Right hindlimb (tissue), 1 donor: ENCODE measurements at places on chromosomes 5 and 9.

- no peak for DNase-seq
Observed at GRCh38 chr5:118303296-118303695, 685.1 kb downstream of the DTWD2 start.

GRCh38 chr5:69444127-69444754, 29.3 kb downstream of the MARVELD2 start:
- no peak for DNase-seq

DNA sequence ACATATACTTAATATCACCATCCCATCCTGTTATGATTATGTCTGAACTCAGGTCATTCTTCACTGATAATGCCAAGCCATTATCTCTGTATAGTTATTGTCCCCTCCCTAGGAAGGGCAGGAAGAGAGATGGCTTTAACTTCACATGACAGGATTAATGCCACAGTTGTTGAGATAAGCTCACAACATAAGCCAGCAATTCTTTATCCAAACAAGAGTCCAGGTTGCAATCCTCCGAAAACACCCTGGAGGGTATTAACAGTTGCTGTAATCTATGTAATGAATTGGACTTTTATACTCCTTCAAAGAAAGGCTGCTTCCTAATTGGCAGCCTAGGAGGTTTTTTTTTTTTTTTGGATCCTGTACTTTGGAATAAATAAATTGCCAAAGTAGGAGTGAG, 779.4 kb downstream of the SEMA5A start:
- DNase-seq, result no peak

- DNase-seq, result no peak
Observed at GRCh38 chr9:123069010-123069481, 35.6 kb downstream of the GPR21 start.

DNA sequence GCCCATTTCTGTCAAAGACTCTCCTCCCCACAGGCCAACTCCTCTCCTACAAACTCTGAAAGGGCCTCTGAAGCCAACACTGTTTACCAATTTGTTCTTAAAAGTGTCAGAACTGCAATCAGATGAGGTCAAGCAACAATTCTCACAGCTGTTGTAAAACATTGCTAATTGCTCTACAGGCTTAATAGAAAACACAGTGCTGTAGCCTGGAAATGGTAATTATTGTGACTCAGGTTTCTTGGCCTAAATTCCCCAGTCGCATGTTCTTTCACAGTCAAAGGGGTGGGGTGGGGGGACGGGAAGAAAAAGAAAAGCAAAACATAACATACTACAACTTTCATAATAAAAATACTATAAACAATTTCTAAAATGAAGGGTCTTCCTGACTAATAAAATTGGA, 343.2 kb downstream of the DMAC1 start:
- no peak for DNase-seq

DNA sequence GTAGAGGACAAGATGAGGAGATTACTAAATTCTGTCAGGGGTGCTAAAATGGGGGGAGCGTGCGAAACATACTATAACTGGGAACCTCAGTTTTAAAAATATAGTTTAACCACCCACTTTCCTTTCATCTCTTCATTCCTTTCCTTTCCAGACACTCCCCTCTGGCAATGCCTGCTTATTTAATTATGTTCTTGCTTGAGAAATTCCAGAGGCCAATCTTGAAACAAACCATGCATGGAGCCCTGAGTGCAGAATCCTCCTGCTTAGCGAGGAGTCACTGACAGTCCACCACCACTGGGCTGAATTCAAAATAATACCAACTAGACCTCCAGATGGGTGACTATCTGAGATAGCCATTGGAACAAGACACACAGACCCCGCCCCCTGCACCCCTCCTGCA, 29.7 kb upstream of the C9orf72 start:
- DNase-seq, result no peak

DNA sequence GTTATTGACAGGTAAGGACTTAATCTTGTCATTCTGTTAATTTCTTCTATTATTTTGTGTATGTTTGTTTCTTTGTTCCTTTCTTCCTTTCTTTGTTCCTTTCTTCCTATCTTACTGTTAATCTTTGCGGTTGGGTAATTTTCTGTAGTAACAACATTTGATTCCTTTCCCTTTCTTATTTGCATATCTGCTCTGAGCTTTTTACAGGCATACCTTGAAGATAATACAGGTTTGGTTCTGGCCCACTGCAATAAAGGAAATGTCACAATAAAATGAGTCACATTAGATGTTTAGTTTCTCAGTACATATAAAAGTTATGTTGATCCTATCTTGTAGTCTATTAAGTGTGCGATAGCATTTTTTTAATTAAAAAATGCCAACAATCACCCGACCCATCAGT, 440.7 kb downstream of the NFIB start:
- no peak for DNase-seq

GRCh38 chr5:27814983-27815382, 776.6 kb upstream of the CDH9 start:
- DNase-seq, result no peak

- DNase-seq, result no peak
Observed at GRCh38 chr5:50717651-50718050, 51.2 kb downstream of the PARP8 start.

DNA sequence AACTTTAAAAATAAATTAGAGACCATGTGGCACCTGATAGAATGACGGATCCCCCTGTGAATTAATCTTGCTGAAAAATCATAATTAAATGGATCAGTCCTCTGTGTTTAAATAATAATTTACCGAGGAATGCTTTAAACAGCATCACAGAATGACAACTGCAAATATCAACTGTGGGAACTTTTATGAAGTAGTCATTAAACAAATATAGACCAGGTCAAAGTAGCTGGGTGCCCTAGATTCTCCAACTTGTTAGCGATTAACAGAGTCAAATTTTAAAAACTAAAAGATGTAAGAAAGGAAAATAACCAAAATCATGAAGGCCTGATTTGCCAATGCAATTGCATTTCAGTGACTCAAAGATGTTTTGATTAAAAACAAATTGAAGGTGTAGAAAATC, 933.4 kb downstream of the PTPRD start:
- DNase-seq, result no peak

GRCh38 chr9:125949703-125950460, 202.7 kb downstream of the PBX3 start:
- DNase-seq, result no peak

DNA sequence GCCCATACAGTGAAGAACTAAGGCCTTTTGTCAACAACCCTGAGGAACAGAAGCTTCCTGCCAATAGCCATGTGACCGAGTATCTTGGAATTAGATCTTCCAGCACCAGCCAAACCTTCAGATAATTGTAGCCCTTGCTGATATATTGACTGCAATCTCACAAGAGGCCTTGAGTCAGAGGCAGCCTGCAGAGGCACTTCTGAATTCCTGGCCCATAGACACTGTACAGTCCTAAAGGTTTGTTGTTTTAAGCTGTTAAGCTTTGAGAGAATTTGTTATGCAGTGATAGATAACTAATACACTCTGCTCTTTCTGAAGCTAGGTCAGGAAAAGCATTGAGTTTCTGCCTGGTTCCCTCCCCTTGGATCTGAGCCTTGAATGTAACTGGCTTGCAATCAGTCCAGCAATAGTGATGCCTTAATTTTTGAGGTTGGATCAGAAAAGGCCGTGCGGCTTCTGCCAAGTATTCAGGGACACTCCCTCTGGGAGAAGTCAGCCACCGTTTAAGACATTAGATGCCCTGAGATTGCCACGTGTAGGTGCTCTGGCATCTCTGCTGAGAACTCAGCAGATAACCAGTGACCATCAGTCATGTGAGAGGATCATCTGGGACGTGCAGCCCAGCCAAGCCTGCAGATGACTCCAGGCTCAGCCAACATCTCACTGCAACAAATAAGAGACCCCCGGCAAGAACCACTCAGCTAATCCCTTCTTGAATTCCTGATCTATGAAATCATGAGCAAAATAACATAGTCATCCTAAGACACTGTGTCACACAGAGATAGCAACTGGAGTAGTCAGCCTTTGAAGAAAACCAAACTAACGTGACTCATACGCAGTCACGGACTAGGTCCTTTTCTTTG, 126.8 kb upstream of the STC2 start:
- peak; percentile 67 for DNase-seq

DNA sequence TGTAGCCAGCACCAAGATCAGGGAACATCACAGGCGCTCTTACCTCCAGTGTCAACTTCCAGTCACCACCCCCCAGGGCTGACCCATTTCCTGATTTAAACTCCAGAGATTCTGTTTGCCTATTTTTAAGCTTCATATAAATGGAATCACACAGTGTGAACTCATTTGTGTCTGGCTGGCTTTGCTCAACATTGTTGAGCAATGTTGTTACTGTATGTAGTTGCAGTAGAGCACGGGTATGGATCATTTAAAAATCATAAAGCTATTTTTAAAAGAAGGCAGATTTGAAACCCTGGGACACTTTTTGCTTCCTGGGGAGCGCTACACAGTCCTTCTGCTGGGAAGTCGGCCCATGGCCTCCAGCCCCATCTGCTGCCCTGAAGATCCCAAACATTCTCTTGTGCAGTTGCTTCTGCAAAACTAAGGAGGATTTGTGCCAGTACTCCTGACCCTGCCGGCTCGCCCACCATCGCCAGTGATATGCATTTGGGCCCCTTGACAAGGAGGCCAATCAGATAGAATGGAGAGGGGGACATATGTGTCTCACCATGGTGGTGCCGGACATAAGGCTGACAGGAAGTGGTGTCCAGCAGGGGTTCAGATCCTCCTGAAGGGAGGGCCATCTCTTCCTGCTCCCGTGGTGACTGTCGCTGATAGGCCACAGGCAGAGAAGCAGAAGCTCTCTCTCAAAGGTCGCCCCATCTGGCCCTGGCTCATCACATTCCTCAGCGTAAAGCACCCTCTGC, 13.3 kb downstream of the DCANP1 start:
- peak; percentile 49 for DNase-seq

DNA sequence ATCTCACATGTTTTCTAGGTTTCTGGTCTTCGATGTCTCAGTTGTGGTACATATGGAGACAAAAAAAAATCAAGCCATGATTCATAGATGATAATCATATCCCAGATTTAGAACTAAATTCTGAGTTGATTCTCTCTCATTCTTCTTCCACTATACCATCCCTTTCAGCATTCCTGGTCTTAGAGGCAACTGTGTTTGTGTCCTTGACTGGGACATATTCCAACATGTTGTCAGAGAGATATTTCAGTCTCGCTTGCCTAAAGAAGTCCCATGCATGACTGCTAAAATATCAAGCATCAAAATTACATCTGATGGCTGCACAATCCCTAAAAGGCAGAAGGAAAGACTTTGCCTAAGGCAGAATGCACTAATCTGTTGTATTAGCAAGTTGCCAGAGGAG, 236.6 kb downstream of the PSAT1 start:
- no peak for DNase-seq

GRCh38 chr5:78899922-78900362, 85.2 kb downstream of the ARSB start:
- no peak for DNase-seq

GRCh38 chr5:134503937-134504437, 21.5 kb upstream of the JADE2 start:
- no peak for DNase-seq

GRCh38 chr9:35406183-35406959, 83.5 kb upstream of the RUSC2 start:
- no peak for DNase-seq

- no peak for DNase-seq
Observed at GRCh38 chr9:100426189-100426529, 784 bp upstream of the MSANTD3 start.

DNA sequence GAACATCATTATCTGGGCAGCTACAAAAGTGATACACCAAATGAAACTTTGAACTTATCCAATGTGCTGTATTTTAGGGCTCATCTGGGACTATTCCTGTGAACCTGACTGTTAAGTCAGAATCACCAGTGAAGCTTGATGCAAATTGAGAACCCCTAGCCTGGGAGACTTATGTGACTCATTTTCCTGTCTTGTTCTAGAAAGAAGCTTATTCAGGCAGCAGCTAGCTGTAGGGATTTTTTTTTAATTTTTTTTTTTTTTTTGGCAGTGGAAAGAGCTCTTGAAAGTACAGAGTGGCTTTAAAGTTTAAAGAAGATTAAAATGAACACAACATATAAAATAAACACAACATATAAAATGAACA, 81.1 kb upstream of the TNFAIP8 start:
- DNase-seq, result no peak

DNA sequence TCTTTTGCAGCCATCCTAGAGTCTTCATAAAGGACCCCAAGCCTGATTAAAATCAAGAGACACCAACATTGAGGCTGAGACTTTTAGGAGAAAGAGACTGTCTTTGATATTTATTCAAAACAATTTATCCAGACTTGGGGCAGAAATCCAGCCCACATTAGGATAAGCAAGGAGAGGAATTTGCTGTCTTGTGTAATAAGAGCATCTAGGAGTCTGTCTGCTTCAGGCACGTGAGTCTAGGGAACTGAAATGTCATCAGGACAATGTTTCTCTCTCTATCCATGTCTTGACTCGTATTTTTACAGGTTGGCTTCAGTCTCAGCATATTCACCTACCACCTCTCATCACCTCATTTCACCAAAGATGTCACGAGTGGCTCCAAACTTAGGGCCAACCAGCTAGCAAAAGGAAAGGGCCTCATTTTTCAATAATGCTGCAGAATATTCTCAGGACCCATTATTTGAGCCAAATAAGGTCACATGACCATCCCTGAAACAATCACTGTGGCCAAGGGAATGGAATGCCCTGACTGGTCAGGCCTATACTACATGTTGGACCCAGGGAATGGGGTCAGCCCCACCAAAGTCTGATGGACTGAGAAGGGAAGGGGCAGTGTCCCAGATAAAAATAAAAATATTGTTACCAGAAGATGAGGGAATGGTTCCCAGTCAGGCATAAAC, 70.3 kb upstream of the SAP30L start:
- no peak for DNase-seq

- DNase-seq, result no peak
Observed at GRCh38 chr5:54874337-54875021, 110.9 kb downstream of the ESM1 start.

DNA sequence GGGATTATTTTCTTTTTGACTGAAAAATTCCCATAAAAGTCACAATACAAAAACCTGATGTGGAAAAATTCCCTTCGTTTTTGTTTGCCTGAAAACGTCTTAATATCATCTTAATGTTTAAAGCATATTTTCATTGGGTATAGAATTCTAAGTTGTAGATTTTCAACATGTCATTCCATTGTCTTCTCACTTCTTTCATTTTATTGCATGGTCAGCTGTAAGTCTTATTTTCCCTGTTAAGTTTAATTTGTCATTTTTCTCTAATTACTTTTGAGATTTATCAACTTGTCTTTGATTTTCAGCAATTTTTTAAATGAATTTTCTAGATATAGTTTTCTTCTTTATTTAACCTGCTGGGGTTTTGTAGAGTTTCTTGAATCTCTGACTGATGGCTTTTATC, 131.7 kb downstream of the FBXO38 start:
- DNase-seq, result no peak

DNA sequence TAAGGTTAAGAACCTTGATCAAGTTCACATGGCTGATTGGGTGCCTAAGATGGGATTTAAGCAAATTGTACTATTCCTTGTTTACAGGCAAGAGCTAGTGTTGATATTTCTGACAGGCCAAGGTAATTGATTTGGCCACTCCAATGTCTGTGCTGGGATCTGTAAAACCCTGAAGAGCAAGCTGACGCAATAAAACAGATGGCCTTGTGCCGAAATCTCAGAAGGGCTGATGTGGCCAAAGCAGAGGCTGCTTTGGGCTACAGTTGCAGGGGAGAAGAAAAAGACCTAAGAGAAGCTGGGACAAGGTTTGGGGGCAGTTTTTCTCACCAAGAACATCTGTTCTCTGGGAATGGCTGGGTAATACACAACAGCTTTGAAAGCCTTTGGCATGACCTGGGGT, 463.2 kb upstream of the ZNF608 start:
- no peak for DNase-seq

- DNase-seq, result peak; percentile 30
Observed at GRCh38 chr5:41790038-41790776, 80.0 kb downstream of the OXCT1 start.
